ENCODE measurements at places on chromosomes 13 and 19. TPM values are rescaled to one million over a fixed set of nuclear protein-coding genes. Genes with fewer than 3 reads are reported as not detected.

The PRKCSH gene
- 224 TPM for total RNA-seq

The RNU6-9 gene
- total RNA-seq, result not detected

The TNFSF13B gene
- total RNA-seq, result 3.3 TPM

The PSG6 gene
- total RNA-seq, result not detected

The PDX1 gene
- total RNA-seq, result 0.35 TPM

The ZFR2 gene
- total RNA-seq, result not detected

The DACH1 gene
- not detected for total RNA-seq

The HSD11B1L gene
- total RNA-seq, result 5.5 TPM

The KLC3 gene
- total RNA-seq, result 3.9 TPM

The ZNF426 gene
- total RNA-seq, result 13.2 TPM

The GJA3 gene
- 3.0 TPM for total RNA-seq

The FREM2 gene
- total RNA-seq, result not detected

The CLDND2 gene
- total RNA-seq, result 0.79 TPM

The KDELR1 gene
- total RNA-seq, result 134 TPM

The OVOL3 gene
- total RNA-seq, result not detected

The SPIB gene
- not detected for total RNA-seq

The CEACAM4 gene
- total RNA-seq, result not detected

The MISP3 gene
- 0.54 TPM for total RNA-seq

The ATXN8OS gene
- not detected for total RNA-seq

The STOML3 gene
- not detected for total RNA-seq

The ITGBL1 gene
- not detected for total RNA-seq

The AP1M2 gene
- total RNA-seq, result 1.8 TPM

The DZIP1 gene
- 16.4 TPM for total RNA-seq

The NCCRP1 gene
- not detected for total RNA-seq

The CYP2B6 gene
- not detected for total RNA-seq

The SPRY2 gene
- total RNA-seq, result 41.2 TPM

The MBD3L3 gene
- not detected for total RNA-seq

The LENG9 gene
- total RNA-seq, result 6.9 TPM

The FAM216B gene
- not detected for total RNA-seq

All from MCF 10A (cell line).